ENCODE measurements at places on chromosomes 16 and 17.

DNA sequence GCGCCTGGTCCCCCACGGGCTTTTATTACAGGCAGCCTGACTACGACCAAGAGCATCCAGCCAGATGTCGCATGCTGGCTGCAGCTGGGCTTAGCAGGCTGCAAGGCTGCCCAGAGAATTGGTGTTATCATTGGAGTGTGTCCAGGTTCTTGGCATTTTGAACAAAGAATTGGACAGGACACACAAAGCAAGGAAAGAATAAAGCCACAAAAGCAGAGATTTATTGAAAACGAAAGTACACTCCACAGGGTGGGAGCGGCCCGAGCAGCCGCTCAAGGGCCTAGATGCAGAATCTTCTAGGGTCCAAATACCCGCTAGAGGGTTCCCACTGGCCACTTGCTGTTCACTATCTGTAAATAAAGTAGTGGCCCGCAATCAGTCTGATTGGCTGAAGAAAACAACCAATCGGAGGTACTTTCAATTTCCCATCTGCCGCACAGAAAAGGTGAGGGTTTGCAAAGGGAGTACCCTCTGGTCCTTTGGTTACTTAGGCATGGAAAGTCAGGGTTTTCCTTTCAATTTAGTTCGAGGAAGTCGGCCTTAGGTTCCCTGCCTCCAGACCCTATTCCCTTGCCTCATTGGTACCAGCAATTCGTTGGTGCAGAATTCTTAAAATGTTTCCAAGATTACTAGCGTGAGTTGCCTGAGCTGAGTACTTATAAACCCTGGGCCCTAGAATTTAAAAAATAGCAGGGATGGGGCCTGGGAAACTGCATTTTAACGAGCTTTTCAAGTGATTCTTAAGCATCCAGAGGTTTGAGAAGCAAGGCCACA is 38.5 kb upstream of the CNEP1R1 start:
- DNase-seq, result no peak

DNA sequence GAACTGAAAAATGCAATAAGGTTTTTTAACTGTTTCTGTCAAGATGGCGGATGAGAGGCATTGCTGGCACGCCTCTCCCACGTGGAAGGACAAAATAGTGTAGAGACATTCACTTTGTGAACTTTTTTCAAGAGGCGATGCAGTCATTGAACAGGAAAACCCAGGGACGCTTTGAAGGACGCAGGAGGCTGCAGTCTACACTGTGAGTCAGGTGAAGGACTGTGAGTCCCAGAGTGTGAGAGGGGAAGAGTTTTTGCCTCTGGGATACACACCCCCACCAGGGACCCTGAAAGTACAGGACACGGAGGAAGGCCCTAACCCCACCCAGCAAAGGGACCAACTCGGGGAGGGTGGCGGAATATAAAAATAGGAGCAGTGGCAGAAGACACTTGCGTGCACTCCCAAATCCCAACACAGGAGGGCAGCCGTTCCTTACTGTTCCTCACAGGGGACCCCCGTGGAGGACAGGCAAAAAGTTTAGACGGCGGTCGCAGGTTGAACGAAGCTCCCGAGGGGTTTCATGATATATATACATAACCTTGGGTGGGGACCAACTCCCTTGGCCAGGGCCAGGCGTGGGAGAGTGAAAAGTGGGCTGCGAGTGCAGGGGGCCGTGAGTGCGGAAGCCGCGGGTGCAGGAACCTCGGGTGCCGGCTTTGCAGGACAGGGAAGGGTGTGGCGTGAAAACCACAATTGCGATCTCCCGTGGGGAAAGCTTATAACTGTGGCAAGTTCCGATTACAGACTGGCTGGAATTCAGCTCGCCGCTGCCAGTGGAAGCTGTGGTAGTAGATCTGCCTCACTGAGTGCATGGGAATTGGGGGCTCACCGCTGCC is 82.0 kb upstream of the ALOX12 start:
- DNase-seq, result peak; percentile 50

GRCh38 chr16:5852151-5852550 is 754.6 kb upstream of the EEF2KMT start:
- DNase-seq, result no peak

DNA sequence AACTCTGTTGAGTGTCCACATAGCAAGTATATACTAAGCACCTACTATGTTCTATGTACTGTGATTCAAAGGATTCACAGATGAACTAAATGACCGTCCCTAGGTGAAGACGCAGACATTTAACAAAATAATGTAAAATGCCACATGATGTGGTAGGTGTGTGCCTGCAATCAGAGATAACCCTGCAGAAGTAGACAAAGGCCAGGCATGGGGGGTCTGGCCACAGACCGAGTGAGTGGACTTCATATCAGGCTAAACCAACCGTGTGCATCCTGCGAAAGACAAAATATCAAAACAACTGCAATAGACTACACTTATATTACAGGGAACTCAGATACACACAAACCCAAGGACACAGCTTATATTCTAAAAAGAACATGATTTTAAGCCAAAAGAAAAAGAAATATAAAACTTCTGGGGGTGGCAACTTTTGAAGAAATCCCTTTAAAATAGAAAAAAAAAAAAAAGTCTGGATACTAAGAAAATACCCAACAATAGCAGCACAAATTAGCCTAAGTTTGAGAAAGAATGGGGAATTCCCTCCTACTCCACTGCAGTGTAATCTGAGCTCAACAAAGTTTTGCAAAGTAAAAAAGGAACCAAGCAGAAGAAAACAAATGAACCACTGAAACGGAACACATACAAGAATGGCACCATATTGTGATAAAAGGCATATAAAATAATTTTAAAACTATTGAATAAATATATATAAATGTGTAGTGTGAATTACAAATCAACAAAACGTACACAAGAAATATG is 12.3 kb downstream of the HSDL1 start:
- no peak for DNase-seq

DNA sequence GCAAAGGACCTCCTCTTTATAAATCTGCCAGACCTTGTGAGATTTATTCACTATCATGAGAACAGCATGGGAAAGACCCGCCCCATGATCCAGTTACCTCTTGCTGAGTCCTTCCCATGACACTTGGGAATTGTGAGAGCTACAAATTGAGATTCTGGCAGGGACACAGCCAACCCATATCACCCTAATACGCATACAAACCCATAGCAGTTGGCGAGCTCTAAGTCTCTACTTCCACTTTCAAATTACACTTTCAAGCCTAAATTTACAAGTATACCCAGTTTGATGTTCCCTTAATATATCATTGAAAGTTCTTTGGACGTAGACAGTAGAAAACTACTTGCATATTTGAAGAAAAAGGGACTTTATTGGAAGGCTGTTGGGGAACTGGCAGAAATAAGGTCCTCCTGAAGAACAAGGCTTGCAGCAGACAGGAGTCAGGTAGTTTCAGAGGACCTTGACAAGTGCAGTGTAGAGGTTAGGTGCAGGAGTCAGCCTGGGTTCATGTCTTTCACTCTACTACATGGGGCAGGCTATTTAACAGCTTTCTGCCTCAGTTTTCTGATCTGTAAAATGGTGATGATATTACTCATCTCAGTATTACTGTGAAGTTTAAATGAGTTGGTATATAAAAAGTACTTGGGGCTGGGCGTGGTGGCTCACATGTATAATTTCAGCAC is 107.9 kb upstream of the EEF2KMT start:
- DNase-seq, result no peak

DNA sequence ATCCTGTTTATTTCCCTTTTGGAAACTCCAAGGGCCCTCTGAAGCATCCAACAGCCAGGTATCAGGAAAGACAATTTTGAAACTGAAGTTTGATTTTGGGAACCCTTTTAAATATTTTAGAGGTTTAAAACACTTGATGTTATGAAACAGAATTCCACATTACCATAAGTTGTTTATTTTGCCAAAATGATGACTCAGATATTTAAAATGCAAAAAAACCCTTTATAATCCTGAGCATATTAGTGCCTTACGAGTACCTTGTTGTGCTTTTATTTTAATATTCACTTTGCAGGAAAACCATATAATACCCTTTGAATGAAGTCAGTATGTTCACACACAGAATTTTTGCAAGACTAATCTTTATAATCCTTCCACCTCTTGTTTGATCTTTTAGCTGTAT is 765.1 kb upstream of the CA10 start:
- DNase-seq, result no peak

GRCh38 chr17:47956791-47957590 is 692 bp downstream of the PRR15L start:
- no peak for DNase-seq

DNA sequence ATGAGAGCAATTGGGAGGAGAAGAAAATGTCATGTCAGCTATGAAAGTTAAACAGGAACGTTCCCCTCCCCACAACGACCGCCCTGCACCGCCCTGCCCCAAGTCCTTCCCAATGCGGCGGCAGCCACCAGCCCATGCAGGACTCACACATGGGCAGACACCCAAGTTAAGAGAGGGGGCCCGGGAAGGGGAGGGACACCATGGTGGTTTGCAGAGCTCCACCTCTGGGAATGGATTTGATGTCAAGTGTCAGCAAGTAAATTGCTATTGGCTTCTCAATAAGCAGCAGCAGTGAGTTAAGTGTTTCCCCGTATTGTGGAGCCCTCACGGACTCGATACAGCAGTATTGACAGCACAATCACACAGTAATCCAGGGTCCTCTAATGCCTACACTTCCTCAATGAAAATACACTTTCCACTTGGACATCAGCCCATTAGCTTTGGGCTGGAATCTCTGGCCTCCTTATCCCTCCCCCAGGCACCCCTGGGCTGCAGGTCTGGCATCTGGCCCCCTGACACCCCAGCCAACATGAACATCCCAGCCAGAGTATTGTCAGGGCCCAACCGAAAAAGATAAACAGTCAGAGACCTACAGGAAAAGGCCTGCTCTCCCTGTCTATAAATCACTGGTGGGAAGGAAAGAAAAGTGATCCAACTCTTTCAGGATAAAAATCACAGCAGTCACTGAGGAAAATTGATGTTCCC is 22.6 kb downstream of the ZFHX3 start:
- DNase-seq, result no peak

DNA sequence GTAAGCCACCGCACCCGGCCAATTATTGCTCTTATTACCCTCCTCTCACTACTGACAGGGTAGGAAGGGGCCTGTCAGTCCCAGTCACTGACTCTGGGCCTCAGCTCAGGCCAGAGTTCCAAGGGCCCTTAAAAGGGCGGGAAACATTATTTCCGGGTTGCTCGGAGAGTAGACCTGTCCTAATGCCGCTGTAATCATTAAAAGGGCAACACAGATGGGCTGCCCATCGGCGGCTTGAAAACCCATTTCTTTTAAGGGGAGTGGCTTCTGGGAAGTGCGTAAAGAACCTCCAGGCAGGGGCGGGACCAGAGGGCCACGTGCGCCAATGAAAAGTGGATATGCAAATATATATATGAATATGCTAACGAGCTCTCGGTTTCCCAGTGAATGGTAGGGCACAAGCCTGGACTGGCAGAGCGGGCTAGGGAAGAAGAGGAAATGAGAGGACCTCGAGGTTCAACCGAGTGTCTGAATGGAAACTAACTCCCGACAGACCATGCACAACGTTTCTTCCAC is 26.6 kb downstream of the PIPOX start:
- DNase-seq, result no peak

DNA sequence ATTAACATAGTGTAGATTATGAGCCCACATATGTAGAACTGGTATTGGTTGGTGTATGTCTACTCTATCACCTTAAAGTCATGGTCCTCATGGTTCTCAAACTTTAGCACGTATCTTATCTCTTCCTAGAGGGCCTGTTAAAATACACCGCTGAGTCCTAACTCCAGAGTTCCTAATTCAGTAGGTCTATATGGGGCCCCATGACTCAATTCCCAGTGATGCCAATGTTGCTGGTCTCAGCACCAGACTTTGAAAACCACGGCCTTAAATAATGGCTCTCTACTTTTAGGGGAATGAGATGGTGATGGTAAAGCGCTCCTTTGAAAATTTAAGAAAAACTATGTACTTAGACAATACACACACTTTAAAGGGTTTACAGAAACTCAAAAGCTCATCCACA is 36.6 kb downstream of the SMURF2 start:
- no peak for DNase-seq
